Uterus (tissue), 4 donors: ENCODE measurements at places on chromosomes 7 and 10. TPM values are rescaled to one million over a fixed set of nuclear protein-coding genes. Genes with fewer than 3 reads are reported as not detected.
A peak's percentile ranks its signal among the peaks of the same experiment; 100 is the strongest.

Gene NKX1-2
- not detected for total RNA-seq

Gene PHYH
- total RNA-seq = 21.8 TPM

Gene TRIM74
- total RNA-seq = 1.7 TPM

Gene TRIL
- total RNA-seq = 12.8 TPM

Gene FBXO24
- 2.9 TPM for total RNA-seq

Gene GPR85
- not detected for total RNA-seq

Gene CYP3A5
- total RNA-seq = not detected

Gene RAB11FIP2
- total RNA-seq = 98.6 TPM

Gene MMRN2
- 45.0 TPM for total RNA-seq

GRCh38 chr10:120719333-120719732, 131.8 kb upstream of the WDR11 start:
- H3K36me3 ChIP-seq = no peaks in the 10 kb centered on the region
- H3K27ac ChIP-seq = no peak overlapping the region
- DNase-seq = no peak
- no peak overlapping the region for H3K4me3 ChIP-seq

DNA sequence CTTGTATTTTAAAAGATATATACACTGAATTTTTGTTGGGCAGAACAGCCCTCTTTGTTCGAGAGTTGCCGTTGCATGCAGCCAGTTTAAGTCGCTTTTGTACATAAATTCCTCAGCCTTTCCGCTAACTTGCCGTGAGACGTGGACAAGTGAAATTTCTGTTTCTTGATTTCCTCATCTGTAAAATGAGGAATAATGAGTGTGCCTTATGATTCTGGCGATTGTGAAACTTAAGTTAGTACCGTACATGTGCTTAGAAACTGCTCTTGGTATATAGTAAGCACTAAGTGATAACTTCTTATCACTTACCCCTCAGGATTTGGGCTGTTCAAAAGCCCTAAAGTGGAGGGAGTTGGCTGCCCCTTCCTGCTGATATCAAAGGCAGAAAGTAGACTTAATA, 1.4 kb downstream of the CCNJ start:
- no peaks in the 10 kb centered on the region for H3K27me3 ChIP-seq
- peak overlapping the region; percentile 70 for H3K27ac ChIP-seq
- no peak for DNase-seq

DNA sequence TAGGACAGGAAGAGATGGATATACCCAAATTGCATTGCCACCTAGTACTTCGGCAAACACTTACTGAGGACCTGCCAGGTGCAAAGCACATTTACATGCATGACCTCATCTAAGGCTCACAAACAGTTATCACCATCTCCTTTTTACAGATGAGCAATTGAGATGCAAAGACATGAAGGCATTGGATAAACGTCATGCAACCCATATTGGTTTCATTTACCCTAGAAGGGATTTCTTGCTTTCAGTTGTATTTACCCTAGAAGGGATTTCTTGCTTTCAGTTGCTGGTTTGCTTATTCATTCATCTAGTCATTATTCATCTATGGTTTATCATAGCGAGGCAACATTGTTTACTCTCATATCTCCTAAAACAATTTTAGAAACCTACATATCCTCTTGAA, 52.2 kb downstream of the STEAP1B start:
- no peaks in the 10 kb centered on the region for H3K36me3 ChIP-seq

GRCh38 chr7:86778271-86778670, 134.6 kb downstream of the GRM3 start:
- no peak overlapping the region for H3K4me3 ChIP-seq
- no peak for DNase-seq
- H3K36me3 ChIP-seq = no peaks in the 10 kb centered on the region
- no peak overlapping the region for H3K27ac ChIP-seq
- no peaks in the 10 kb centered on the region for H3K4me1 ChIP-seq
- no peaks in the 10 kb centered on the region for H3K27me3 ChIP-seq

GRCh38 chr10:11141571-11142091, 124.0 kb downstream of the CELF2 start:
- no peak overlapping the region for H3K27ac ChIP-seq
- H3K27me3 ChIP-seq = no peaks in the 10 kb centered on the region
- no peaks in the 10 kb centered on the region for H3K36me3 ChIP-seq
- H3K4me1 ChIP-seq = no peaks in the 10 kb centered on the region
- no peak for DNase-seq

DNA sequence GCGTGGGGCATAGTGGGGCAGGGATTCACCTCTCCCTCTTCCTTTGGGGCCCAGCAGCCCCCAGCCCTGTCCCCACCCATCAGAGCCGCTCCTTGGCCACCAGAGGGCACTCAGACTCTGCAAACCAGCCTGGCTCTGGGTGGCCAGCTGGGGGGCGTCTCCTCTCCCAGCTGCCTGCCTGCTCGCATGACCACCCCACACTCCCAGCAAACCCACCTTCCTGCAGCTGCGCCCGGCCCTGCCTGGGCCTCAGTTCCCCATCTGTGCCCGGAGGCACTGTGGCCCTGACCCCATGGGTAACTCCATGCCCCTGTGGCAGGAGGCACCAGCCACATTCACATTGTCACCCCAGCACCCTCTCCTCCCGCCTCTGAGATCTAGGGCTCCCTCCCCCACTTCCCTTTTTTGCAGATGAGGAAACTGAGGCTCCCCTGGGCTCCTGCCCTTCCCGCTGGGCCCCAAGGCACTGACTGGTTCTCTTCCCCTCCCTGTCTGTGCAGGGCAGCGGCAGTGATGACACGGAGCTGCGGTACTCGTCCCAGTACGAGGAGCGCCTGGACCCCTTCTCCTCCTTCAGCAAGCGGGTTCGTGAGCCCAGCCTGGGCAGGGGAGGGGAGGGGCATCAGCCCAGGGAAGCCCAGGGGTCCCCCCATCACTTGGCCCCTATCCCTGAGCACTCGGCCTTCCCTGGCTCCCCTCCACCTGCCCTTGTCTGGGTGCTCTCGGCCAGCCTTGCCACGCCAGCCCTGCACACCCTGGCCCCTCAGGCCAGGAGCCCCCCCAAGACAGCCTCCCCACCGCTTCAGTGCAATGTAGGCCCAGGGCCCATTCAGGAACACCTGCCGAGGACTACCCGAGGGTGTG, 6.9 kb upstream of the SH2B2 start:
- H3K27ac ChIP-seq = no peak overlapping the region
- H3K27me3 ChIP-seq = no peaks in the 10 kb centered on the region
- peak; percentile 47 for DNase-seq
- H3K4me3 ChIP-seq = no peak overlapping the region
- no peaks in the 10 kb centered on the region for H3K4me1 ChIP-seq

DNA sequence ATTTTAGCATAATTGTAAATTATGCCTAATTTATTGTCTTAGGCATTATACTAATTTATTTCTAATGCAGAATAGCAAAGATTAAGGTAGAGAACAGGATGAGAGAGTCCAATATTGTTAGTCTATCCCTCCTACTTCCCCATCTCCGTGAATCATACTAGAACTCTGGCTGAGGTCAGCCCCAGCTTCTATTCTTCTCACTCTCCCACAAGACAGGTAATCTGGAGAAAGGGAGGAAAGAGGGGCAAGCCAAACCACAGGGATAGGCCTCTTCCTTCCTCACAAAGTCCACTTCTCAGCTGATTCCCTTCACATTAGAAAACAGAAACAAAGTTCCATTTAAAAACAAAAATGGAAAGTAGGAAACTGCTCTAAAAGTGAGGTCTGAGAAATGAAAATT, 117.5 kb upstream of the LAMB4 start:
- no peak for DNase-seq
- no peaks in the 10 kb centered on the region for H3K27me3 ChIP-seq
- H3K36me3 ChIP-seq = no peaks in the 10 kb centered on the region

GRCh38 chr7:99392046-99392445, 16.4 kb downstream of the PDAP1 start:
- no peak for DNase-seq
- H3K27me3 ChIP-seq = no peaks in the 10 kb centered on the region
- peak overlapping the region; percentile 54 for H3K4me3 ChIP-seq
- H3K27ac ChIP-seq = peak overlapping the region; percentile 70
- no peaks in the 10 kb centered on the region for H3K36me3 ChIP-seq
- peaks cover 10% of the 10 kb centered on the region for H3K4me1 ChIP-seq

GRCh38 chr7:101933688-101934121, 116.3 kb downstream of the CUX1 start:
- no peaks in the 10 kb centered on the region for H3K27me3 ChIP-seq
- H3K4me1 ChIP-seq = no peaks in the 10 kb centered on the region
- H3K36me3 ChIP-seq = no peaks in the 10 kb centered on the region
- H3K4me3 ChIP-seq = no peak overlapping the region
- peak overlapping the region; percentile 95 for H3K27ac ChIP-seq

DNA sequence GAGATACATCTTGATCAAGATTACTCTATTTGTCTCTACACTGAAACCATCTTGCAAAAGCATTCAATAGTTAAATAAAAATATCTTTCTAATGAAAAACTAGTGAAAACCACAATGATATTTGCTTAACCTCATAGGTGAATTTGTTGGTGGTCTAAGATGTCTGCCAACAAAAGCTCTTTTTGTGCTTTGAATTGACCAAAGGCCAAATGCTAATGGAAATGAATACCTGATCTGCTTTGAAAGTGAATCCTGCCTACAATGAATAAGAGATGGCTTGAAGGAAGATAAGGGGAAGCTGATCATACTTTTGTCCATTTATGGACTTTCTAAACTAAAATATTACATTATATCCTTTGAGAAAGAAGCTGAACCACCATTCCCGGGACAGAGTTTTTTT, 228.9 kb upstream of the ETV1 start:
- no peaks in the 10 kb centered on the region for H3K27me3 ChIP-seq
- no peaks in the 10 kb centered on the region for H3K4me1 ChIP-seq
- no peak overlapping the region for H3K4me3 ChIP-seq
- no peaks in the 10 kb centered on the region for H3K36me3 ChIP-seq

- DNase-seq = no peak
- no peaks in the 10 kb centered on the region for H3K27me3 ChIP-seq
- no peak overlapping the region for H3K4me3 ChIP-seq
- no peaks in the 10 kb centered on the region for H3K4me1 ChIP-seq
- H3K27ac ChIP-seq = no peak overlapping the region
Measured at GRCh38 chr7:76016191-76016947, 22.0 kb upstream of the TMEM120A start.

DNA sequence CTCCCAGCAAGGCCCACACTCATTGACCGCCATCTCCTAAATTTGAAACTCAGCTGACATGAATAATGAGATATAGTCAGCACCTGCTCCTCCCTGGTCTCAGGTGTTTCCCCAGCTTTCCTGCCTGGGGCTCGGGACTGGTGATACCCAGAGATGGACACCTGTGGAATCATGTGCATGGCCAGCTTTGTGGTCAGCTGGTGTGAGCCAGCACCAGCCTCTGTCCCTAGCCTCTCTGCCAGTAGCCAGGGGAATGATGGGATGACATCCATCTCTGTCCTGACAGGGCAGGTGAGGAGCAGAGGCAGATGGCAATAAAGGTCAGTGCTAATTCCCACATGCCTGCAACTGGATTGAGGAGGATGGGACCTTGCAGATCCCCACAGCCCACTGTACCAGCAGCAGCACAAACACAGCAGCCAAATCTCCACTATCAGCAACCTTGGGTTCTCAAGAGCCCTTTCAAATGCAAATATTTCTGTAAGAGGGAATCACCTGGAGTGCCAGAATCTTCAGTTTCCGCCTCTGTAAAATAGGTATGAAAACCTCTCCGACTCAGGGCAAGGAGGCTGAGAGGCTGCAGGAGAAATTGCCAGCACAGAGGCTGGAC, 329.2 kb upstream of the ZMIZ1 start:
- H3K4me1 ChIP-seq = no peaks in the 10 kb centered on the region
- H3K27ac ChIP-seq = no peak overlapping the region
- no peak for DNase-seq
- H3K27me3 ChIP-seq = no peaks in the 10 kb centered on the region

- no peak overlapping the region for H3K27ac ChIP-seq
- H3K4me3 ChIP-seq = no peak overlapping the region
- H3K27me3 ChIP-seq = no peaks in the 10 kb centered on the region
- no peaks in the 10 kb centered on the region for H3K36me3 ChIP-seq
- DNase-seq = no peak
Measured at GRCh38 chr10:122939856-122940543, 14.0 kb downstream of the C10orf88 start.

GRCh38 chr7:137094-137891, 55.1 kb upstream of the FAM20C start:
- no peaks in the 10 kb centered on the region for H3K4me1 ChIP-seq
- H3K4me3 ChIP-seq = no peak overlapping the region
- no peaks in the 10 kb centered on the region for H3K27me3 ChIP-seq
- no peak for DNase-seq
- no peaks in the 10 kb centered on the region for H3K36me3 ChIP-seq

- H3K27ac ChIP-seq = no peak overlapping the region
- no peak for DNase-seq
- no peaks in the 10 kb centered on the region for H3K4me1 ChIP-seq
- H3K36me3 ChIP-seq = no peaks in the 10 kb centered on the region
- H3K27me3 ChIP-seq = no peaks in the 10 kb centered on the region
- no peak overlapping the region for H3K4me3 ChIP-seq
Measured at GRCh38 chr10:112366992-112367391, 6.9 kb upstream of the ACSL5 start.

- peak overlapping the region; percentile 49 for H3K4me3 ChIP-seq
- peaks cover 19% of the 10 kb centered on the region for H3K4me1 ChIP-seq
- H3K27ac ChIP-seq = peak overlapping the region; percentile 66
- DNase-seq = no peak
- no peaks in the 10 kb centered on the region for H3K27me3 ChIP-seq
Measured at GRCh38 chr10:114631090-114631665, 26.9 kb downstream of the ABLIM1 start.

DNA sequence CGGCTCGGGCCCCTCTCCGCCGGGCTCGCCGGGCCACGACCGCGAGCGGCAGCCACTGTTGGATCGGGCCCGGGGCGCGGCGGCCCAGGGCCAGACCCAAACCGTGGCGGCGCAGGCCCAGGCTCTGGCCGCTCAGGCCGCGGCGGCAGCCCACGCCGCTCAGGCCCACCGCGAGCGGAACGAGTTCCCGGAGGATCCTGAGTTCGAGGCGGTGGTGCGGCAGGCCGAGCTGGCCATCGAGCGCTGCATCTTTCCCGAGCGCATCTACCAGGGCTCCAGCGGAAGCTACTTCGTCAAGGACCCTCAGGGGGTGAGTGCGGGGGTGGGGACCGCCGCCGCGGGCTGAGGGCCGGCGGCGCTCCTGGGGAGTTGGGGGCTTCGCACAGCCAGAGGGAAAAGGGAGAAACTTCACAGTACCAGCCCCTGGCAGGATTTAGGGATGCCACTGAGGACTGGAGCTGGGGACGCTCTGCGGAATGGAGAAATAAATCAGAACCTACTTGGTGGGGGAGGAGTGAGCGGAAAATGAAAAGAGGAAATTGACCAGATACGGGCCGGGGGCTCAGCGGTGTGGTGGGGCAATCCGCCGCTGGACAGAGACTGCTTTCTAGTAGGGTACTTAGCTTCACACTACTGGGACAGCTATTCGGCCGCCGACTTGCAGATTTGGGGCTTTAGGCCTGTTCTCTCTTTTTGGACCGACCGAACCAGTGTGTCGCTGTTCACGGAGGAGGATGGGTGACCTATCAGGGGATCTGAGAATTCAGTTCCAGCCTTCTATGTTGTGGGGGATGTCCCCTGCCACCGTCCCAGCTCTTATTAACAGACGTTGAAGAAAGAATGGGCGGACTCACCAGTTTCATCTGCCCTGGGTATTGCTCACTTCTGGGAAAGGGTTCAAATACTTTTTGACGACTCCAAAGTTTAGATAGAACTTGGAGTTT, 669 bp downstream of the PI4K2A start:
- H3K4me1 ChIP-seq = no peaks in the 10 kb centered on the region
- no peaks in the 10 kb centered on the region for H3K27me3 ChIP-seq
- peak overlapping the region; percentile 90 for H3K4me3 ChIP-seq
- no peaks in the 10 kb centered on the region for H3K36me3 ChIP-seq
- DNase-seq = peak; percentile 16
- H3K27ac ChIP-seq = peak overlapping the region; percentile 80
